Psoas muscle (tissue), 8 donors: ENCODE measurements at places on chromosomes 3 and 15. TPM values are rescaled to one million over a fixed set of nuclear protein-coding genes. Genes with fewer than 3 reads are reported as not detected.

GRCh38 chr15:66408675-66409282 is 22.1 kb downstream of the MAP2K1 start:
- DNase-seq, result no peak

Gene SLC12A1
- polyA plus RNA-seq, result not detected

DNA sequence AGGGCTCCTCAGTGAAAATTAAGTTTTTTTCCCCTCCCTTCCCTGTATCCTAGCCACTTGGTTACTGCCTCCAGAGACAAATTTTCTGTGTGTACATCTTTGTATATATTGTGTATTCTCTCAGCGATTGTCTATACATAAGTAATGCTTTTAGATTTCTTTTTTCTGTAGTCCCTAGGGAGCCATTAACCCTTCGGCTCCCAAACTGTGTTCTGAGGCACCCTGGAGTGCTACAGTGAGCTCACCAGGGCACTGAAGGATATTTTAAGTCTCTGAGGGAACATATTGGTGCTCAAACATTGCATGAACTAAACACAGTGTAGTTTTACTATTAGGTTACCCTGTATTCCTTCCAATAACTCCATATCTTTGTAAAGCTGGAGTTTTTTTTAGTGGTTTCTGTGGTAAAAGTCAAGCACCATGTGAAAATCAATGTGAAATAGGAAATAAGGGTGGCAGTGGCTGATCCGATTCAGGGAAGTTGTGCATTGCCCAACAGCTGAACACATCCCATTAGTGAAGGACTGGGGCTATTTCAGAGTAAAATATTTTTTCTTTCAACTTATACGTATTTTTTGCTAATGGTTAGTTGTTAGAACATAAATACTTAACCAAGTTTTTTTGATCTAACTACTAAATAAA is 43.0 kb downstream of the USP13 start:
- no peak for DNase-seq

GRCh38 chr3:94110854-94111253 is 48.0 kb downstream of the NSUN3 start:
- no peak for DNase-seq

Gene CHST13
- polyA plus RNA-seq, result not detected

DNA sequence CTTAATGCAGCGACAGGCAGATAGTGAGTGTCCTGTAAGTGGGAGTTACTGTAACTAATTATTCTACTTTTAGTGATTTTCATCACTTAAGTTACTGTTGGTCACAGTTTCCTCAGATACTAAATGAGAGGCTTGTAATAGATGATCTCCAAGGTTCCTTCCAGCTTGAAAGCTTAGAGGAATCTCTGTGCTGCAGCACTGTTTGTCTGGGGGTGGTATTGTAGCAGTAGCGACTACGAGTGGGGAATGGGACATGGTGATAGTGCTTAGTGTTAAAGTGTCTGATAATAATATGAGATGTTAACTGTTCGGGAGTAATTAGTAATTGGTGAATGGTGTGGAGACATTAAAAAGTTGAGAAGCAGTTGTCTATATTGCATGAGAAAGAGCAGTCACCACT is 12.4 kb downstream of the PPP4R2 start:
- no peak for DNase-seq

GRCh38 chr3:37639922-37640321 is 221.8 kb upstream of the CTDSPL start:
- DNase-seq, result no peak

GRCh38 chr3:178350763-178351162 is 185.5 kb upstream of the KCNMB2 start:
- no peak for DNase-seq

DNA sequence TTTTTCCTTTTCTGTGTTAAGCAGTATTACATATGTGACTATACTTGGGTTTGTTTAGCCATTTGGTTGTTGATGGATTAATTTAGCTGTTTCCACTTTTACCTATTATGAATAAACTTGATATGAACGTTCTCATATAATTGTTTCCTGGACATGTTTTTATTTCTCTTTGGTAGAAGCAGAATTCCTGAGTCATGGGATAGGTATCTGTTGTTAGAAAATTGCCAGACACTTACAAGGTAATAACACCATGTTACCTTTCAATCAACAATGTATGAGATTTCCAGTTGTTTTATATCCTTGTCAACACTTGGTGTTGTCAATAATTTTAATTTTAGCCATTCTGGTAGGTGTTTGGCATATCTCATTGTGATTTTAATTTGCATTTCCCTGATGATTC is 475.4 kb downstream of the IGSF11 start:
- DNase-seq, result no peak

GRCh38 chr3:129016356-129016719 is 15.2 kb downstream of the EFCC1 start:
- DNase-seq, result no peak

- no peak for DNase-seq
Observed at GRCh38 chr3:119644481-119644880, 15.9 kb downstream of the POPDC2 start.

Gene HACL1
- polyA plus RNA-seq, result 11.1 TPM

DNA sequence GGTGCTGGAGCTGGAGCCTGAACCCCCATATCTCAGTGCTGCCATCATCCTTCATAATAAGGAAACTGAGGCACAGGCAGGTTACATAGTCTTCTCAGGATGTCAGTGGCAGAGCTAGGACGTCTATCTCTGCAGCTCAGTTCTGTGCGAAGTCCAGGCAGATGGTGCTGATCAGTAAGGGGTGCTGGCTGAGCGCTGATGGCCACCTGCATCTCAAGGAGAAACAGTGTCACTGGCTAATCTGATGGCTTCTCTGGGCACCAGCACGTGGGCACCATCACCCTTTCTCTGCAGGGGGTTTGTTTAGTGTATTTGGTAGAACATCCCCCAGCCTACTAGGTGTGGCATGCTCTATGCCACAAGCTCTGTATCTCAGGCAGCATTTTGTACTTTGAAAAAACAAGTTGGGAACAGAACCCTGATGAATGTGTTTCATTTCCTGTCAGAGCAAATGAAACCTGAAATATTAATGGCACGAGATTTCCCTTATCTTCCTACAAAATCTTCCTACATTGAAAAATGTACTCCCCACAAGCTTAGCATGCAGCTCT is 35.1 kb downstream of the APBA2 start:
- no peak for DNase-seq
